ENCODE measurements at places on chromosomes 13 and 19. TPM values are rescaled to one million over a fixed set of nuclear protein-coding genes. Genes with fewer than 3 reads are reported as not detected.

SWSAP1 gene
- 1.9 TPM for total RNA-seq

RXFP2 gene
- total RNA-seq: not detected

MBD3L3 gene
- total RNA-seq: not detected

FUZ gene
- total RNA-seq: 14.8 TPM

KIR3DL1 gene
- 0.23 TPM for total RNA-seq

NLRP5 gene
- not detected for total RNA-seq

GZMM gene
- 52.7 TPM for total RNA-seq

DNA sequence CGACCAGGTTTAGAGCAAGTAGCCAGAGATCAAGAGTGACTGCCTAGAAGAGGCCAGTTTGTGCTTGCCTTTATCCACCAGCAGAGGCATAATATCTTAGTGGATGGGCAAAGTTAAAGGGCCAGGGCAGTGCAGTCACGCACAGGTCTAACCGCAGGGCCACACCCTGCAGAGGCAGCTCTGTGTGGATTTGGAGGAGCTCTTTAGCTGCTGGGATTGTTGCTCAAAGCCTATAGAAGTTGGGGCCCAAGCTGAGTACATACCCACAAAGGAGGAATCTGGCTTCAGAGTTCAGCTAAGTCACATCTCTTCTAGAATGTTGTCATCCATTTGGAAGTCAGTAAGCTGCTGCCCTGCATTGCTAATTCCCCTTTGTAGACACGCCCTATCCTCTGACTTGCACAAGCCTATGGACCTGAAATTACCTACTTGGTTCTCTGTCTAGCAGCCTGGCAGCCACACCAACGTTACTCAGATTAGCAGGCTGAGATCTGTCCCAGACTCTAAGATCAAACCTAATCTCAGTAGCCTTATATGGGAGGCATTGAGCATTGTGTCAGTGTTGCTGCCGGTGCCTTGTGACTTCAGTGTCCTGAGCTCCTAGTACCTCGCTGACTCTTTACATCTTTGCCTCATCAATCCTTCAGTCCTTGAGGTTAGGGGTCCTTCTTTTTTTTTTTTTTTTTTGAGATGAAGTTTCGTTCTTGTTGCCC lies 102.9 kb upstream of the STARD13 start:
- DNase-seq: no peak

DNA sequence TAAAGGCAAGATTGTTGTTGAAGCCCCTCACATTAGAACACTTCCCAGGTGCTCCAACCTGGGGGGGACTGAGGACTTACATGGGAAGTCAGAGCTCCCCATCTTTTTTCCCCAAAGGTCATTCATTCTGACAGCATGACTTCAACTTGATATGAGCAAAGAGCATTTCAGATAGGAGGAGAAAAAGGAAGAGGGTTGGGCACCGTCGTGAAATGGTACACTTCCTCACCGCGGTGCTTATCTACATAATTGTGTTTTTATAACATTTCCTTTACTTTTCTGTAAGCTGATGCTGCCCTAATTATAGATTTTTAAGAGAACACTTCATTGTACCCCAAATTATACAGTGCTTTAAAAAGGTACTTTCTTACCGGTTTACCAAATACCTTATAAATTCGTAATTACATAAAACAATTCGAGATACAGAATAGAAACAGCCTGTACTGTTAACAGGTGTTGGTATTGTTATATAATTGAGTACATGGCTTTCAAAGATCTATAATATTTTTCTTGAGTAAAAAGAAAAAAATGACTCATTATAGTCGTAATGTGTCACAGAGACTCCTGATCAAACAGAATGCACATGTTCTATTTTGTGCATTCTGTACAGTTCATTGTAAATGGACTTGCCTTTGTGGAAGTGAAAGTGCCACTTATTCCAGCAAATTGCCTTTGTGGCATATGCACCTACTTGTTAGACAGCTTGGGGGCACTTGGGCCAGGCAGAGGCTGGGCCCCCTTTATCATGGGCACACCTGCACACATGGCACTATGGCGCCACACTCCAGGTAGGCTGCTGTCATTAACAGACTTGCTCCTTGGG lies 81.8 kb downstream of the GGACT start:
- DNase-seq: peak; percentile 10

DNA sequence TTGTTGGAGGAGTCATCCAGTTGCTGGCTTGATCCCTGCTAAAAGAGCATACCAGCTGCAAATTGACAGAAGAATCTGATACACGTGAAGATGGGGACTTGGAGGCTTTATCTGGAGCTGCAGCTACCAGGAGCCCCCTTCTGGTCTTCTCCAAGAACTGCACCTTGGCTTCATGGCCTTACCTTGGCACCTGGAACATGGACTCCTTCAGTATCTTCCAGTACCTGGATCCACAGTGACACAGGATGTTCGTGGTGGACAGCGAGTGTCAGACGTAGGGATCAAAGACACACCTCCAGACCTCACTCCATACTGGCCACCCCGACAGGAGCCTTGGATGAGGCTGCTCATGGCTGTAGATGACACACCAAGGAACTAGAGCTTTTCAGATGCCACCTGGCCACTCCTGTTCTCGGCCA lies 9.9 kb upstream of the ACSBG2 start:
- DNase-seq: peak; percentile 66

- DNase-seq: no peak
Observed at GRCh38 chr19:50693064-50693975, 26.3 kb downstream of the SHANK1 start.

DNA sequence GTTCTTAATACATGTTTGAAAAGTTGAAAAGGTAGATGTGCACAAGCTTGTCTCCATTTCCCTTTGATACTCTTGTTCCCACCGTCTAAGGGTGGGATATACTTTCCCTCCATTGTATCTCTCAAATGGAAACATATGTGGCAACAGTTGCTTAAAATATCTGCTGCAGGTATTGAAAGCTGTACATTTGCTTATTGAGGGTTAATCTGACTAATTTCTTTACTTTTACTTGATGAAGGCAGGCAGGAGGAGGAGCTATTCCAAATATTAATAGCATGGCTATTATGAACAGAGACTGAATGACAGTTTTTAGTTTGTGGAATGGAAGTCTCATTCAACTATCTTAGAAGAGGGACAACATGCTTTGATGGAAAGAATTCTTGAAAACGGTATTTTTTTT lies 103.8 kb downstream of the SLC10A2 start:
- no peak for DNase-seq

DNA sequence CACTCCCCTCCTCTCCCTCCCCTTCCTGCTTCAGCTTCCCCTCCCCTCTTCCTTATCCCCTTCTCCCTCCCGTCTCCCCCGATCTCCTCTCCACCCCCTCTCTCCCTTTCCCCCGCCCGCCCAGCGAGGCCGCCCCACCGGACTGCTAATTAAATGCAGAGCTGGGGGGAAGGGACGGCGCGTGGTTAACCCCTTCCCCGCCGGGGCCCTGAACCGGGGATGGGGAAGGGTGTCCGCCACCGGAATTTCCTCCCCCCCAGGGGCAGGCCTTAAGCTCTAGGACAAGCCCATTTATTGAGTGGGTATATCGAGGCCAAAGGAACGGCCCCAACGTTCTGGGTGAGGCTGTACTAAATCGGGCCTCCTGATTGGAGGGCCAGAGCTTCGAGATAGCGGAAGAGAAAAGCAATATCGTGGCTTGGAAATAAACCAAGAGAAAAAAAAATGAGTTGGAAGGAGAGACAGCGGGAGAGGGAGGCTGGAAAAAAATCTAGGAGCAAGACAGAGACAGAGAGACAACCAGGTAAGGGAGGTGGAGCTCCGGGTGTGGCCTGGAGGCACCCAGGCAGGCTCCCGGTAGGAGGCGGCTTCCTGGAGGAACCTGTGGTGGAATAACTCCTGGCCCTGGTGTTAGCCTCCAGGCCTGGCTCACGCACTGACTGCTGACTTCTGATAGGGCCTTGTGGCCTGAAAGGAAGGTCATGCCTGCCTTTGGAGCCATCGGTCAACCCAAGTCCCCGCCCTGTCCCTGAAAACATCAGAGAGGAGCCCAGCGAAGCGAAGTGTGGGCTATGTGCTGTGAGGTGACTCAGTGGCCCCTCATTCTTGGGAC lies 11.6 kb upstream of the JUND start:
- peak; percentile 58 for DNase-seq

DNA sequence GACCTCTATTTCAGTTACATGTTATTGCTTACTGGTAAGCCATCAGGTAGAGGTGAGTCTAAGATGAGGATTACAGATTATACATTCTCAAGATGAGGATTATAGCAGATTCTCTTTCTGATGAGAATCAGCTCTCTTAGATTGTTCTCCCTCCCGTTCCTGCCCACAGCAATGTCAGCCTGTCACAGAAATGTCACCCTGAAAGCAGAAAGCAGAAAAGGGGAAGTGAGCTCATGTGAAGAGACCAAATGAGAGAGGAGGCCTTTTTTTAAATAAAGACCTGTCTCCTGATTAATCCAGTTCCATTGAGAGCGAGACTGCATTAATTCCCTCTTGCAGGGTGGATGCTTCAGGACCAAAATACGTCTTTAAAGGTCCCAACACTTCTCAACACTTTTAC lies 445.6 kb downstream of the KCTD12 start:
- no peak for DNase-seq

DNA sequence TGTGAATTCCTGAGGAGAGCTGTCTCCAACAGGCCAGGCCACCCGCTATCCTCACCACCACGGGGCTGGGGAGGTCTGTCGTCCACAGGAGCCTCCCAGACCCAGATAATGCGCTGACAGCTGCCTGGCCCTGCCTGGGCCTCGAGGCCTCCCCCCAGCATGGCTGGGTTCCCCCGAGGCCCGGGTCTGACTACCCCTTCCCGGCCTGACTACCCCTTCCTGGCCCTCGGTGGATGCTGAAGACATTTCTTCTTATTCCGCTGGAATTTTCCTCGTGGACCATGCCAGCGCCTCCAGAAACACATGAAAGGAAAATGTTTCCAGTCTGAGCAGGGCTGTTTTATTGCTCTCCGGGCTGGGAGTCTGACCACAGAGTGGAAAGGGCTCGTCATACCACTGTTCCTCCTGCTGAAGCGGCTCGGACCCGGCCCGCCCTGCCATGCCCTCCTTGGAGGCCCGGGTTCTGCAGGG lies 16.8 kb upstream of the COMP start:
- no peak for DNase-seq

DNA sequence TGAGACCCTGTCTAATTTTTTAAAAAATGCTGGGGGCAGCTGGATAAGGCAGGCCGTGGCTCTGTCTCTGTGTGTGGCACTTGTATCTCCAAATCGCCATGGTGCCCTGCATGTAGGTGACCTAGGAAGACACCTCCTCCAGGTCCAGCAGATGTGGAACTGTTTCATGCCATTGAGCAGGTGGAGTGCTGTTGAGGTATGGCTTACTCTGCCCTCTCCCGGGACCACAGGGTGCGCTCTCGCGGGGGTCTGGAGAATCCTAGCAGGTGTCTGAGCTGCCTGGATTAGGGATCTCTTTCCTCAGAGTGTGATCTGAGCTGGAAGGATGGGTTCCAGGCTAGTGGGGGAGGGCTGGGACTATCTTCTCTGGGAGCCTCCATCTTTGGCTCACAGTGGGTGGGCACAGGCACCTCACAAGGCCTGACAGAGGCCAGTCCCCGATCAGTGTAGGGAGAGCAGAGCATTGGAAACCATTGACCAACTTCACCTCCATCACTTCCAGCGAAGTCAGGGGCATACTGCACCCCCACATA lies 67.7 kb upstream of the TM9SF2 start:
- DNase-seq: no peak
